ENCODE measurements at places on chromosomes 4 and X. TPM values are rescaled to one million over a fixed set of nuclear protein-coding genes. Genes with fewer than 3 reads are reported as not detected.

- no peak for DNase-seq
Observed at GRCh38 chr4:124105212-124105611, 607.3 kb downstream of the ANKRD50 start.

DNA sequence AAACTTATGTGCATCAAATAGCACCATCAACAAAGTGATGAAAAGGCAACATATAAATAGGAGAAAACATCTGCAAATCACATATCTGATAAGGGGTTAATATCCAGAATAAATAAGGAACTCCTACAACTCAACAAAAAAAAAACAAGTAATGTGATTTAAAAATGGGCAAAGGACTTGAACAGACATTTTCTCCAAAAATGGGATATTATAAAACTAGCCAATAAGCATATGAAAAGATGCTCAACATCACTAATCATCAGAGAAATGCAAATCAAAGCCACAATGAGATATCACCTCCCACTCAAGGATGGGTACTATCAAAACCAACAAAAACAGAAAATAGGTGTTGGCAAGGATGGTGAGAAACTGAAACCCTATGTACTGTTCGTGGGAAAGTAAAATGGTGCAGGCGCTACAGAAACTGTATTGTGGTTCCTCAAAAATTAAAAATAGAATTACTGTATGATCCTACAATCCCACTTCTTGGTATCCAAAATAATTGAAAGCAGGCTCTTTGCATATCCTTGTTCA is 2.4 kb downstream of the DNAJB14 start:
- no peak for DNase-seq

LGI2 gene
- not detected for polyA plus RNA-seq

GRCh38 chrX:88908056-88908455 is 161.0 kb downstream of the CPXCR1 start:
- DNase-seq = no peak

DNA sequence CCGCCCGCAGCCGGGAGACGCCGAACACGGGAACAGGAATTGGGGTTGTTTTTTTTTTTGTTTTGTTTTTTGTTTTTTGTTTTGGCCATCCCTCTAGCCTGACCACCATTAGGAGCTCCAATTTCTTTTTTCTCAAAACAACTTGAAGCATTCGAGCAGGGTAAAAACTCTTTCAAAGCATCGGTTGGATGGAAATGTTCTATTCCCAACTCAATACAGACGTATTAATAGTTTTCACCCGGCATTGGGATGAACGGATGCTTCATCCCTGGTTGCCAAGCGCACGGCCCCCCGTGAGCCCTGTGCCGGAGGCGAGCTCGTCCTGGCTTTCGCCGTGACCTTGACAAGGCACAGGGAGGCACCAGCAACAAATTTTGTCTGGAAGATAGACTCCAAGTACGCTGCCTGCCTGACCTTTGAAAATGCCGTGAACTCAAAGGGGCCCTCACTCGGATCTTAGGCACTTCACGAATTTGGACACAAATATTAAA is 352 bp upstream of the MAP3K15 start:
- peak; percentile 2 for DNase-seq

GRCh38 chr4:64250061-64250460 is 159.2 kb downstream of the TECRL start:
- DNase-seq = no peak

KLHL4 gene
- polyA plus RNA-seq = 1.3 TPM

DNA sequence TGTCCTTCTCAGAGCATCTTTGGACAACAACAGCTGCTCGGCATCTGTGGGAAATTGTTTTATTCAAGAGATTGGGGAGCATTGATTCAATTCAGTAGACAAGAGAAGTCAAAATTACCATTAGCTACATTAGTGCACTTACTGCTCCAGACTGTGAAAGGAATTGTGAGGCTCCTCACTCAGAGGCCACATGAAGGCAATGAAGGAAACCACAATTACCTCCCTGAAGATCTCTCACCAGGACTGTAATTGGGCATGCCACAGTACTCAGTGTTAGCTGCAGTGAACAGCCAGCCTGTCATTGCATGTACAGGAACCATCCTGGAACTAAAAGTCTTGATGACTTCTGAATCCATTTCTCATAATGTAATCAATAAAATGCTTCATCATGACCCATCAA is 144.8 kb downstream of the PPA2 start:
- DNase-seq = no peak

DNA sequence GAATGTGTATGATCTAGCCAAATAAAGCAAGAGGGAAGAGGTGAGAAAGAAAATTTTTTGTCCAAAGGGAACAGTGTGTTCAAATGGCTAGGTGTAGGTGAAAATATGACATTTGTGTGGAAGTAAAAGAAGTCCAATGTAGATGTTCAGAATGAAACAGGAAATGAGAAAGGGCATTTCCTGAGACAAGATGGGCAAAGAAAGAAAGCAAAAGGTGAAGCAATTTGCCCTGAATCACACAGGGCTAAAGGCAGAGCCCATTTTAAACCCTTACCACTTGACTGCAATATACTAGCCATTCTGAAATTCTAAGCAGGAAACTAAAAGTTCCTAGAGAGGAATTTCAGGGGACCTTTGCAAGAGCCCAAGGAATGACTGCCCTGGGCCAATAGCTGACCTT is 36.0 kb downstream of the CLOCK start:
- no peak for DNase-seq

RAB33A gene
- 1.1 TPM for polyA plus RNA-seq

GRCh38 chr4:81470456-81471297 is 1.0 kb downstream of the RASGEF1B start:
- peak; percentile 56 for DNase-seq

GRCh38 chrX:111483135-111483534 is 28.3 kb upstream of the SERTM2 start:
- no peak for DNase-seq

DNA sequence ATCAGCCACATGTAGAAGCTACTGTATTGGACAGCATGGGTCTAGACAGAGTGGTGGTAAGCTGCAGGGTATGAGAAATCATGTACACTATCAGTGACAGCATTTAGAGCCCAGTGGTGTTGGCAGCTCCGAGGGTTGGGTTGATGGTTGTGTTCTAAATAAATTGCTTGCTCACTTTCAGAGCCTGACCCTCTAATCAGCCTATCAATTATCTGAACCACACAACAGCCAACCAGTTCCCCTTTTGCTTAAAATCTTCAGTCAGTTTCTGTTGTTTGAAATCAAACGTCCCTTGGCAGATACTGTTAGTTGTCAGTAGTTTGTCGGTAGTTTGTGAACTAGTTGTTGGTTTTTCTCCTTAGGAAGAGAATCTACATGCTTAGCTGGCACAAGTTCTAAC is 99.8 kb upstream of the RAI2 start:
- DNase-seq = no peak

DNA sequence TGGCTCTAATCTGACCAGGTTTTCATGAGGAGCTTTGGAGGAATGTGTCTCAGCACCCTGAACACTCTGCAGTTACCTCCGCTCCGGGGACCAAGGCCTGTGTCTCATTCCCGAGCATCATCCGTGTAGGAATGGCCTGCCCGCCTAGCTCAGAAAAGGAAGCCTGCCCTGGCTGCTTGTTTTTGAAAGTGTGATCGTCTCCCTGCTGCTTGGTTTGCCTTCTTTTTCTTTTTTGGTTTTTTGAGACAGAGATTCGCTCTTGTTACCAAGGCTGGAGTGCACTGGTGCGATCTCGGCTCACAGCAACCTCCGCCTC is 73.3 kb downstream of the CRLF2 start:
- no peak for DNase-seq

DNA sequence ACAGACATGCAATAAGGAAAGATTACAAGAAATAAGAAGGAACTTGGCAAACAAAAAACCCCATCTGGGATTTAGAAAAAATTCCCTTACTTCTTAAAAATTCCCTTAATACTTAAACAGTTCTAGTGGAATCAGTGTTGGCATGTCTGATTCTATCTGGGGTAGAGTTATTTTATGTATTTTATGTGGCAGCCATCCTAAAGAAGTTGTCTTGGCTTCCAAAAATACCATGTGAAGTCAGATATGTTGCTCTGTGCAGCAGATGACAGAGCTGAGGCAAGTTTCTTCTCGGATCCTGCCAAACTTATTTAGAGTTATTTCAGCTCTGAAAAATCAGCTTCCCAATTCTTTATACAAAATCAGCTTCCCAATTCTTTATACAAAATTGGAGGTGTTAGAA is 14.7 kb downstream of the YY2 start:
- no peak for DNase-seq

DNA sequence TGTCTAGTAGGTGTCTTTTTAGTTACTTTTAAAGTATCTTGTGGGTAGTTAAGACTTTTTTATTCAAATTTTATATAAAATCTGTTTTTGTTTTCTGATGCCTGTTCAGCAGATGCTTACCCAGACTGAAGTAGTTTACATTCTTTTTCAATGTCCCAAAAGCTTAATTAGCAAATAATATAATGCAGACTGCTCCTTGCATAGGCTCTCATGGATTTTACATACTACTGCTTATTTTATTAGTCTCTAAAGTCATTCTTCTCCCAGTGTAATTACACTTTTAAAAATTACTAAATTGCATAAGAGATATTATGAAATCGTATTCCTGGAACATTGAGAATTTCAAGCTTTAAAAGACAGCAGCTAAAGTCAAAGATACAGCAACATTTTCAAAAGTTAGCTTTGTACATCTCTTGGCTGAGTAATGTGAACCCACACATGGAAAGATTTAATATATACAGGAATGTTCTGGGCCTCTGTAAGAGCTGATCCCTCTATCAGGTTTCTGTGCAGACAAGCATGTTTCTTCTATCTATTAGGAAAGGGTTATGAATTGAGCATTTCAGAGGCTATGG is 148.4 kb upstream of the SPRY1 start:
- DNase-seq = no peak

- DNase-seq = no peak
Observed at GRCh38 chrX:77060572-77060971, 386.6 kb upstream of the FGF16 start.

GRCh38 chrX:124239324-124239723 is 93.1 kb upstream of the TEX13D start:
- DNase-seq = no peak

SPATA18 gene
- polyA plus RNA-seq = 1.3 TPM

DNA sequence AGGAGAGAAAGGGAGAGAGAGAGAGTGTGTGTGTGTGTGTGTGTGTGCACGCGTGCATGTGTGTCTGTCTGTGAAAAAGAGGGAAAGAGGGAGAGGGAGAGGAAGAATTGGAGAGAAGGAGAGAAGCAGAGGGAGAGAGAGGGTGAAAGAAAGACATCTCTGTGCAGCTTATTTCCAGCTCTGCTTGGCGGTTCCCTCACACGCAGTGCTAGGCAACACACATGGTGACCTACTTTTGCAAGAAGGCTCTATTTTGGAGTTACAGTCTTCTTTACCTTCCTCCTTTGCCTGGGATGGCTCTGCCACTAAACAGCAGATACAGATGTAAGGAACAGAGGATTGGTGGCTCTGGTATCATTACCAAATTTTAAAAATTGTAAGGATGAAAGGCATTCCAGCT is 40.1 kb downstream of the SLC16A2 start:
- DNase-seq = no peak

- peak; percentile 66 for DNase-seq
Observed at GRCh38 chrX:109831326-109831985, 98.4 kb upstream of the ACSL4 start.

TEX11 gene
- not detected for polyA plus RNA-seq

LAMP2 gene
- polyA plus RNA-seq = 167 TPM

SYTL4 gene
- polyA plus RNA-seq = 8.4 TPM

KCTD8 gene
- polyA plus RNA-seq = 0.07 TPM

GRCh38 chr4:38904090-38904666 is 36.6 kb downstream of the FAM114A1 start:
- DNase-seq = peak; percentile 77

STX18 gene
- 38.1 TPM for polyA plus RNA-seq

- DNase-seq = no peak
Observed at GRCh38 chrX:10231461-10231860, 74.7 kb downstream of the CLCN4 start.

DNA sequence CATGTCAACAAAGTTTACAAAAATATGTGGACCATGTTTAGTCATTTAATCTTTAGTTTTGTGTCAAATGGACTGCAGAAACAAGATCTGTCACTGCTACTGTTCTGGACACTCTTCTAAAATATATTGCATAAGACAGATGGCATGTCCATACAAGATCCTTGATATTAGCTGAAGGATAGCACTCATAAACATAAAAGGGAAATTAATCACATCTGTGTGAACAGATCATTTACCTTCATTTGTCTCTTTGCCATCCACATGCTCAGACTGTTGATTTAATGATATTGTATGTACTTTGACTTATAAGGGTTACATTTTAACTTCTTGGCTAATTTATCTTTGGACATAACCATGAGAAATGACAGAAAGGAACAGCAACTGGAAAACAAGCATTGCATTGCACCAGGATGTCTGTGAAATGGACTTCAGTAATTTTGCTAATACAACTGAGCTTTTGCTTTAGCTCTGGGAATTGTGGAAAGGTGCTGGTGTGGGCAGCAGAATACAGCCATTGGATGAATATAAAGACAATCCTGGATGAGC is at the start of gene UGT2B7:
Gene UGT2B7, plus strand, starts transcription at position 364 of the 546 bp plus-strand sequence. Its CDS starts 47 bp downstream, at position 411.
- DNase-seq = peak; percentile 91

MEPE gene
- polyA plus RNA-seq = not detected

DNA sequence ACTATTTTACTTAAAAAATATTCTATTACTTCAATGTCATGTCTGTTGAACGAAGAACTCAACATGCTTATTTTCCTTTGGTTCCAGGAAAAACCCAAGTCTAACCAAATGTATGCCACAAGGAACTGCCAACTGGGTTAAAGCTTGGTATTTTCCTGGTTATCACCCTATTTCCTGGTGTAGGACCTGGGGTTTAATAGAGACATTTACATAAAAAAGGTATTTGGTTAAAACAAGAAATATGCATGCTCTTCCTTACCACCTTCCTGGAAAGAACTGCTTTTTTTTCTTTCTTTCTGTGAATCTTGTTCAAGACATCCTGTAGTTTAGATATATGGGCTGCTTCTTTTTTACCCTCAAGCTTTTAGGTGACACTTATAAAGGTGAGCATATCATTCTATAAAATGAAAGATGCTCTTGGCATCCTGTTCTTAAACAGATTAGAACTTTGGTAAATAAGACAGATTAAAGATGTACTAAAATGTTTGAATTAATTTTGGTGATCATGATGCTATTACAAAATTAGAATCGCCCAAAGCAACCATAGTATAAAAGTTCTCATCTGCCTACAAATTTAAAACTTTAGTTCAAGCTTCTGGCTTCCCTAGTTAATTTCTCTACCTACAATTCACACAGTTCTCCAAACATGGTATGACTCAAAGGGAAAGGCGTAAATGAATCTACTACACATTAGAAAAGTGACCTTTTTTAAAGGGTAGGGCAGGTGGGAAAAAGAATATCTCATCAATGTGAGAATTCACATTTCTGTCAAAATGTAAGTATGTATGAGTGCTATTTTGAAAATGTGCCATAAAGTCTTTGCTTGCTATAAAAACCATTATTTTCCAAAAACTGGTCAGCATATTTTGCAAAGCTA is 103.5 kb downstream of the CNOT6L start:
- no peak for DNase-seq

GRCh38 chr4:150501983-150502382 is 80.0 kb upstream of the MAB21L2 start:
- DNase-seq = no peak

C4orf46 gene
- 3.5 TPM for polyA plus RNA-seq

DNA sequence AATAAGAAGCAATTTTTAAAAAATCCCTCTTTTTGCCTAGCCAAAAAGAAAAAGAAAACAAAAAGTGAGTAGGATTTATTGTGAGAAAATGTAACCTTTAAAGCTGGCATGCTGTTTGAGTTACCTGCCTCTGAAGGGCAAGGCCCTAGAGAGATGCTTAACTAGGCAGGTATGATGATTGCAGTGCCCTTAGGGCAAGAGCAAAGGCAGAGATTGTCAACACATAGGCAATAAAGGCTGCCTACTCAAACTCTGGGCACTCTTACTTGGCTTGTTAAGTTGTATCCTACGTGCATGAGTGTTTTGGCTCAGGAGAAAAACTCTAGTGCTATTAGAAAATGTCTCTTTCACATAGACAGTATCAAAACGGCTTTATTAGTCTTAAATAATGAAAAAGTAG is 306.0 kb downstream of the RPA4 start:
- DNase-seq = no peak

Measured in small intestine (tissue), 16 donors.